Activated CD4-positive, alpha-beta T cell treated with anti-CD3 and anti-CD28 coated beads, Interleukin-10, Interleukin-2, amounts not matched to agents 100 ng/mL and 50 ng/mL, durations not matched to agents 16 hours and 8 hours (primary cell): ENCODE measurements at places on chromosomes 5 and 9.

GRCh38 chr5:54309691-54310432 is 511 bp downstream of the ARL15 start:
- DNase-seq = peak; percentile 18

DNA sequence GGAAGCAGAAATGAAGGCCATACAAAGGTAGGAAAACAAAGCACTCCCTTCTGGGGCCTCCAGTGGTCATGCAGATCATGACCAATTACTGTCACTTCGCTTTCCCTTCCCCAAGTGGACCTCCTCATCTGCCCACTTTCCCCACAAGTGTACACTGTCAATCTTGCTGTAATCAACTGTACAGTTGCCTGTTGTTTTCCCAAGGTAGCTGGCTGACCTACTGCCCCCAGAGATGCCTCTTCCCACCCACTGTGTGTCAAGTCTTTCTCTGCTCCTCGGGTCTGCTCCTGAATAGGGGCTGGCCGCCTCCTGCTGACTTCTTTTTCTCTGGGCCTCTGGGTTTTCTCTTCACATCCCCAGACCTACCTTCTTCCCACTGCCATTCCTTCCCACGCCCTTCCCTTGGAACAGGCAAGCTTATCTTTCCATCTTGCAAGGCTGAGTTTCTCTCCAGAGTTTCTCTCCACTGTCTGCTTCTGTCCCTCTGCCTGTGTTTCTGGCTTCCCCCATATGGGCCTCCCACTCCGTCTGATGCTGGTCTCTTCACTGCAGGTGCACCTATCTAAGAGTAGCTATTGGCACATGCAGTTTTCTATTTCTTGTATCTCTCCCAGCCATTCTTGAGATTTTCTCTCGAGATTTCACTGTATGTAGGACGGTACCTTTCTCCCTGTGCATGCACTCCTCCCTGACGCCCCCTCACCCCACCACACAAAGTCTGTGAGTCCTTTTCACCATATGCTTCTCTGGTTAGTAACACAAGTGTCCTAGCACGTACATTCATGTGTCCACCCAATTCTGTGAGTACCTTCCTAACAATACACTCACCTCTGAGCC is 2.4 kb downstream of the ELL2 start:
- no peak for DNase-seq

DNA sequence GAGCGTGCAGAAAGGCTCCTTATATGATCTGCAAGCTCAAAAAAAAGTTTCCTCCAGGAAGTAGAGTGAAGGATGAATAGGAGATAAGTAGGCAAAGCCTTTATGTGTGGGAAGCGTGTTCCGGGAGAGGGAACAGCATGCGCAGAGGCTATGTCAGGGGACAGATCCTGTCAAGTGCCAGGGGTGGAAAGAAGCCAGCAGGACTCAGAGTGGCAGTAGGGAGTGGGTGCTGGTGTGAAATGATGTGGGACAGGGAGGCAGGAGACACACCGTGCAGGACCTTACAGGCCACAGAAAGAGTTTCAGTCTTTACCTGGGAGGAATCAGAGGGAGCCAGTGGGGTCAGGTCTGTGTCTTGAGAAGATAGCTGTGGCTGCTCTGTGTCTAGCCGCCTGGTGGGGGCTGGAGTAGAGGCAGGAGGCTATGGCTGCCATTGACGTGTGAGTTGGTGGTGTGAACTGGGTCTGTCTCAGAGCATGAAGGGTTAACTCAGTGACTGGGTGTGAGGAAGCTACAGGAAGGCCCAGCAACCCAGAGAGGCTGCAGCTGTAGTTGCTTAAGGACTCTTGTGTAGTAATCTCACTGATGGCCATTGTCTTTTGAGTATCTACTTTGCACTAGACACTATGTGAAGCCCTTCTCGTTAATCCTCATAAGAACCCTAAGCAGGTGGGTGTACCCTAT is 71.3 kb downstream of the PPARGC1B start:
- DNase-seq = no peak

DNA sequence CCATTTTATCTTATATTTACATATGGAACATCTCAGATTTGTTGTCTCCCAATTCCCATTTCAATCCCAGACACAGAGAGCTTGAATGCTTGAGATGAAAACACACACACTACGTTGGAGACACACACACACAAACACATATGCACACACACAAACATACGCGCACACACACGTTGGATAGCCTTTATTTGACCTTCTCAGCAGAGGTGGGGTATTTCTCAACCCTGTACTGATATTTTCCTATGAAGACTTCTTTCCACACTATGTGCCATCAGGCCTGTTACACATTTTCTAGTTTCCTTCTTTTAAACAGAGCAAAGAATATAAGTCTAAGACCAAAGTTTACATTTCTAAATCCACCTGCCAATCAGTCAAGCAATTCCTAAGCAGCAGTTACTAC is 291.0 kb downstream of the TAF11L14 start:
- DNase-seq = no peak

GRCh38 chr9:98438666-98439065 is 183.2 kb upstream of the TBC1D2 start:
- no peak for DNase-seq

- DNase-seq = no peak
Measured at GRCh38 chr9:91486699-91487497, 63.3 kb upstream of the NFIL3 start.

DNA sequence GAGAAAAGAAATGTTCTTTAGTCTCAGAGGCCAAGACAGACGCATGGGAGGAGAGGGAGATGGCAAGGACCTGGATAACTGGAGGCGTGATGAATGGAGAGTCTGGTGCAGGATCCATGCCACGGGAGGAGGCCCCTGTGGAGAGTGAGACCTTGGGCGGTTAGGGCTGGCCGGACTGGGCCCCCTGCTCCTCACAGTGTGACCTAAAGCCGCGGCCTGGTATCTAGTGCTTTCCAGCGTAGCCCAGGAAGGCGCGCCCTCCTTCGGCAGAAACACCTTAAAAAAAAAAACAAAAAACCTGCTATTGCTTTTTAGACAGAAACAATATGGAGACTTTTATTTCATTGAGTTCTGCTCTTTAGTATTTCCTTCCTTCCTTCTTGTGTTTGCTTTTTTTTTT is 33.1 kb downstream of the SCGB3A1 start:
- no peak for DNase-seq

DNA sequence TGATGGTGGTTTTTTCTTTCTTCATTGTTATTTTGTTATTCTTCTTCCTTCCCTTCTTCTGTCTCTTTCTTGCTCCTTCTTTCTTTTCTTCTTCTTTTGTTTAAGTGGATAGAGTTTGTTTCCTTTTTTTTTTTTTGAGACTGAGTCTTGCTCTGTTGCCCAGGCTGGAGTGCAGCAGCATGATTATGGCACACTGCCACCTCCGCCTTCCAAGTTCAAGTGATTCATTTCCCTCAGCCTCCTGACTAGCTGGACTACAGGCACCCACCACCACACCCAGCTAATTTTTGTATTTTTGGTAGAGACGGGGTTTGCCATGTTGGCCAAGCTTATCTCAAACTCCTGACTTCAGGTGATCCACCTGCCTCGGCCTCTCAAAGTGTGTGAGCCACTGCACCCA is 40.3 kb downstream of the JAK2 start:
- DNase-seq = no peak

DNA sequence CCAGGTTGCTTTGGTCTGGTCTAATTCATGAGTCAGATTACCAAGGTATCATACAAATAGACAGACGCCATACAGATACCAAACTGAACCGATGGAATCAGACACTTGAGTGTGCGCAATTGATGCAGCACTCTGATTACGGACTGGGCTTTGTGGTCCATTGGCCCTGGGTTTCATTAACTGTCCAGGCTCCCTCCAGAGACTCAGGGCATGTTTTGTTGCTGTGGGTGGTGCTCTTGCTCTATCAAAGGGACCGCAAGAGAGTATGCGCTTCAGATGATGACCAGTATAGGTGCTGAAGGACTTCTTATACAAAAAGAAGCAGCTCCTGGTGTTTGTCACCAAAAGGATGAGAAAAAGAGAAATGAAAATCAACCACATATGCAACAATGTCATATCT is 36.9 kb upstream of the ANKRD55 start:
- DNase-seq = peak; percentile 16

GRCh38 chr9:134180786-134181647 is 16.7 kb upstream of the RNU6ATAC start:
- no peak for DNase-seq

- DNase-seq = no peak
Measured at GRCh38 chr5:169648725-169649310, 11.7 kb downstream of the DOCK2 start.

DNA sequence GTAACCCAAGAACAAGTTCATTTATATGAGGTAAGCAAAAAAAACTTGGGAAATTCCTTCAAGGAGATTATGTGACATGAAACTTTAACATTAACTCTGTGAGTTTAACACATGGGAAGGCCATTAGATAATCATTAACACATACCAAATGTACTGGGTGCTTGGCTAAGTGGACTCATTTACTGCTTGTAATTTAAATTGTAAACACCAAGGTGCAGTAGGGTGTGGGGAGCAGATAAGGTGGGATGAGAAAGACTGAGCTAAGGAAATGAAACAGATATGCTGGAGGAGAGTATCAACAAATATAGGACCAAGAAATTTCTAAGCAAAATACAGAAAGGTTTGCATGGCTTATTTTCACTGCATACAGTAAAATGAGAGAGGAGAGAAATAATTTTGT is 2384.8 kb upstream of the ACO1 start:
- DNase-seq = no peak

DNA sequence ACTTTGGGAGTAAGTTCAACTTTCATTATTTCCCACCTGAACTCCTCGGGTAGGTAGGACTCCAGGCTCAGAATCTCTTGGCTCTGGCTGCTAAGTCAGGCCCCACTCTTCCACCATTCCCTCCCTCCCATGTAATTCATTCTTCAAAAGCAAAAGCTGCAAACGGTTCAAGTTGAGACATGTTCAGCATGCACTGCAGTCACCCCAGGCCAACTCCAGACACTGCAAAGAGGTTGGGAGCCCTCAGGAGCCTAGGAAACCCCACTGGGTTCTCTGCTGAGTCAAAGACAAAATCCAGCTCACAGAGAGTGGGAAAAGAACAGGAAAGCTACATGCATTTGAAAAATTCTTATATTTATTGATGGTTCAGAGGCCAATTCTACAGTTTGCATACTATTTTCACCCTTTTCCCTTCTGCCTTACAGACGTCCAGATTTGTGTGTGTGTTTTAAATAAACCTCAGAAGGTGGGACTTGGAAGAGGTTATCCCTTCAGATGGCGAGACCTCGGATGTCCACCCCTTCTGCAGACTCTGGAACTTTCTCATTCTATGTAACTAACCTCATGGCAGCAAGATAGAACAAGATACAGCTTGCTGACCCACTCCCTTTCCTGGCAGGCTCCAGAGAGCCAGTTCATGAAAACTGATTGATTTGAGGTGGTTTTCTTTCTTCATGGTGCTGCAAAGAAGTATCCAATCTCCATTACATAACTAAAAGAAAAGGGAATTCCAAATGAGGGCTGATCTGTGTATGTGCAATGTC is 65.7 kb upstream of the EQTN start:
- DNase-seq = no peak

DNA sequence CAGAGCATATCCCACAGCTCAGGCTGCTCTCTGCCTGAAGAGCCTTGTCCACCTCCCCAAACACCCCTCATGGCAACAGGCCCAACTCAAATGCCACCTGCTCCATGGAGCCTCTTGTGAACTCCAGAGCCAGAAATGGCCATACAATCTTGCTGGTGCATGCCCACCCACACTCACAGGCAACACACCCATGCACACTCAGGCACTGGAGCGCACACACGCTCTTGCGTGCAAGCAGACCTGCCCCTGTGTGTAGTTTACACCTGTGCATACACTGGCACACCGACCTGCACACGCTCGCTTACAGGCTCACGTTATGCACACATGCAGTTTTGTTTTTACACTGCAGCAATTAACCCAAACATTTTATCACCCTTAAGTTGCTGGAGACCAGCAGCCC is 40.0 kb downstream of the HRH2 start:
- no peak for DNase-seq

- DNase-seq = no peak
Measured at GRCh38 chr5:67827541-67827940, 388.0 kb upstream of the PIK3R1 start.
